T-helper 22 cell (primary cell): ENCODE measurements at places on chromosomes 3 and 15.

DNA sequence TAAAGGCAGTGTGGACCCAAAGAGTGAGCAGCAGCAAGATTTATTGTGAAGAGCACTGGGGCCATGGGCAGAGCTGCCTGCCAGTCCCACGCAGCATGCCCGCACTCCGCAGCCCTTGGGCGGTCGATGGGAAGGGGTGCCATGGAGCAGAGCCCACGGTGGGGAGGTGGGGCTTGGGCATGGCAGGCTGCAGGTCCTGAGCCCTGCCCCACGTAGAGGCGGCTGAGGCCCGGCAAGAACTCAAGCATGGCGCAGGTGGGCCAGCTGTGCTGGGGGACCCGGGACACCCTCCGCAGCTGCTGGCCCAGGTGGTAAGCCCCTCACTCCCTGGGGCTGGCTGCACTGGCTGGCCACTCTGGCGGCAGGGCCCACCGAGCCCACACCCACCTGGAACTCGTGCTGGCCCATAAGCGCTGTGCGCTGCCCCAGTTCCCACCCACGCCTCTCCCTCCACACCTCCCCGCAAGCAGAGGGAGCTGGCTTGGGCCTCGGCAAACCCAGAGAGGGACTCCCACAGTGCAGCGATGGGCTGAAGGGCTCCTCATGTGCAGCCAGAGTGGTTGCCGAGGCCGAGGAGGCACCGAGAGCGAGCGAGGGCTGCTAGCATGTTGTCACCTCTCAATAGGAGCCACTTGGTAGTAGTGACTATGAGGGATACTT is 1218.8 kb upstream of the EPHA6 start:
- no peak for DNase-seq

DNA sequence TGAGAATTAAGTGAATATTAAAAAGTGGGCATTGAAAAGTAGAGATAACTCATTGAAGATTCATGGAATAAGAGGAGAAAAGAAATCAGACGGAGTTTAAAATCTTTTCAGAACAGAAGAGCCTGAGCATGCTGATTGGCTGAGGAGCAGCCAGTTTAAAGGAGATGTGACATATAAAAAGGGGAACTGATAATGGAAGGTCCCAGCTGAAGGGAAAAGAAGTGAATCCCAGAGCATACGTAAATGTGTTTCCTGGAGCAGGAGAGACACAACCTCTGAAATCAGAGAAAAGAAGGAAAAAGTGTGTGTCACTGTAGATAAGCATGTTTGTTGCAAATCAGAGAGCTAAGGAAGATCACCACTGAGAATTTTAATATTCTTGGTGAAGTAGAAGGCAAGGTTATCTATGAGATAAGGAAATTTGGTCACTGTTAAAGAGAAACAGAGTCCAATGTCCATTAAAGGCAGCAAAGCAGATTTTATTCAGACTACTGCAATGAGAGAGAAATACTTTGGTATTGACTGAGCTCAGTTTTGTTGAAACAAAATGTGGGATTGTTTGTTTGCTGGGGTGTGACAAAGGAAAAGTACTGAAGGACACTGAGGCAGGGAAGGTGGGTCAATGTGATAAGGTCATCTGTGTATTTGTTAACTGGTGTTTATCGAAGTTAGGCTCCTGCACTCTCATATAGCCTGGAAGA is 84.6 kb upstream of the WDR72 start:
- no peak for DNase-seq

DNA sequence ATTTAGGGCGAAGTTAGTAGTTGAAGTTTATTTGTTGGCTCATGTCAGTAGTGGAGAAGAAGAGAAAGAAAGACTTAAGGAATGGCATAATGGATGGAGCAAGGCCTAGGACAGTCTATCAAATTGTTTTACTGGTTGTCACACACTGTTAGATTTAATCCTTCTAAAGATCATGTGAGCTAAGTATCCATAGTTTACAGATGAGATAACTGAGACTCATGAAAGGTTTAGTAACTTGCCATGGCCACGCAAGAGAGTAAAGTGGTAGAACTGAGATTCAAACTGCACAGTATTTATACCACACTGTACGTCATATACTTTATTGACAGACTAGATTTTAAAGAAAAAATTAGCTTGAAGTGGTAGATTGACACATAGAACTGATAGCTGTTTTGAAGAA is 11.4 kb downstream of the SPRED1 start:
- DNase-seq, result no peak

- DNase-seq, result no peak
These were observed 34.3 kb downstream of the PLD1 start for GRCh38 chr3:171775943-171776342.

- no peak for DNase-seq
These were observed 81.6 kb downstream of the PPCDC start for GRCh38 chr15:75104804-75105557.

- DNase-seq, result no peak
These were observed 105.7 kb downstream of the MBNL1 start for GRCh38 chr3:152374262-152374990.

- no peak for DNase-seq
These were observed 4.8 kb upstream of the MECOM start for GRCh38 chr3:169668072-169668956.

DNA sequence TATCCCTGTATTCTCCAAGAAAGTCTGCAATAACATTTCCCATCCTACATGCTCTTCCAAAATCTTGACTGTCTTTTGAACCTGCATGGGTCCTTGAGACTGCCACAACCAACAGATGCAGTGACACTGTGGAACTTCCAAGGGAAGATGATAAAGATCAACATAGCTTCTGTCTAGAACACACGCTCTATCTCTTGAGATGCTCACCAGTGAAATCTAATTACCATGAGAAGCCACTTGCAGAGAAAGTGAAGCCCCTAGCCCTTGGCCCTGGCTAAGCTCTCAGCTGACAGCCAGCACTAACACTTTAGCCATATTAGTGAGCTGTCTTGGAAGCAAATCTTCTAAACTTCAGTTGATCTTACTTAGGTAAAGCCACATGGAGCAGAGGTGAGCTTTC is 36.6 kb downstream of the EOMES start:
- DNase-seq, result no peak

DNA sequence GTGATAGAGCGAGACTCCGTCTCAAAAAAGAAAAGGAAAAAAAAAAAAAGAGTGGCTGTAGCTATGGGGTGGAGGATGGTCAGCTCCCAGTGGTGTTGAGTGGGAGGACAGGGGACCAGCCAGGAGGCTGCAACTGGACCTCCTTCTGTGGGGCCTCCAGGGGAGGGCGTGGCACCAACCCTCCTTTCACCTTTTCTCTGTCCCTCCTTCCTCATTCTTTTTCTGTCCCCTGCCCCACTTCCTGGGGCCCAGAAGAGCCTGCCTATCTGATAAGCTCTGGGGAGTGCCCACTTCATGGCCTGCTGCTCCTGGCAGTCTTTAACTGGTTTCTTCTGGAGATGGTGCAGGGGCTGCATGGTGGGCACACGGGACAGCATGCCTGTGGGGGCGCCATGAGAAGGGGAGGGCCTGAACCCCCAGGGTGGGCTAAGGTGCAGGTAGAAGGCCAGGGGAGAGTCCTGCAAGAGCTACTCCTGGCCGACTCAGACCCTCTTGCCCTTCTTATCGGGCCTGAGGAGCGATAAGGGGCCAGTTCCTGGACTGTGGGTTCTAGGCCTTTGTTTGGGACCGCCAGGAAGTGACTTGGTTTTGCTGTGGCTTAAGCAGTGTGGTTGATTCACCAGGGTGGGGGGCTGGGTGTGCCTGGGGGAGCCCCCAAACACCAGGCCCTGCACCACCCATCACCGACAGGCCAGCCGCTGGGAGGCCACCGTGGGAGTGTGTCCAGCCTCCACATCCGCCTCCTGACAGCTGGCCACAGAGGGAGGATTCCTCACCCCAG is 49.4 kb upstream of the FLNB start:
- no peak for DNase-seq

DNA sequence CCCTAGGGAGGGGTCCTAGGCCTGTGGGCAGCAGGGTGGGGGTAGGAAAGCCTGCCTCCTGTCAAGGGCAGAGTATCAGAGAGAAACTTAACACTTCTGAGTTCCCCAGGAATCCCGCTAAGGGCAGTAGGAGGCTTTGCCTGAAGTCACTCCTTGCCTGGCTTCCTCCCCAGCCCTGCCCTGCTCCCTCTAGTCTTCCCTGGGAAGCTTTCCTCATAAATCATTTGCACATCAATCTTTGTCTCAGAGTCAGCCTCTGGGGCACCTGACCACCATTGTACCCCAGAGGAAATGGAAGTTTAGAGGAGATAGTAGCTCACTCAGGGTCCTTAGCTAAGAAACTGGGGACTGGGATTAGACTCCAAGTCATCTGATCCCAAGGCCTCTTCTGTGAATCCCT is 129.4 kb upstream of the TLE3 start:
- no peak for DNase-seq

GRCh38 chr15:93179072-93179471 is 90.1 kb upstream of the RGMA start:
- DNase-seq, result no peak

GRCh38 chr3:14282706-14283075 is 104.1 kb downstream of the LSM3 start:
- DNase-seq, result no peak

DNA sequence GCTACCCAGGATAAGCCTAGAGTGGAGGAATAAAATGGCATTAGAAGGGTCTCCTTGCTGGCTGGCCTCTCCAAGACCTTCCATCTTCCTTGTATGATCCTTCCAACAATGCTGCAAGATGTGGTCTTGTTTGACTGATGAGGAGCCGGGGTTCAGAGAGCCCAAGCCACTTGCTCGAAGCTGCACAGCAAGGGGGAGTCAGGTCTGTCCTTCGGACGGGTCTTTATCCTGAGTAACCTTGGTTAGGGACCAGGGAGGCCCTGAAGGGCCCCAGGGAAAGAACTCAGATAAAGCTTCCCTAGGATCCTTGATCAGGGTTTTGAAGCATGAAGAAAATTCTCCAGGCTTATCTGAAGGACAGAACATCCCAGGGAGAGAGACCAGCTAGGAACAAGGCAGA is 7.0 kb upstream of the DNAJB8 start:
- no peak for DNase-seq

GRCh38 chr3:36524560-36524959 is 144.3 kb downstream of the STAC start:
- no peak for DNase-seq

GRCh38 chr3:117893001-117893400 is 1141.6 kb downstream of the IGSF11 start:
- DNase-seq, result no peak

DNA sequence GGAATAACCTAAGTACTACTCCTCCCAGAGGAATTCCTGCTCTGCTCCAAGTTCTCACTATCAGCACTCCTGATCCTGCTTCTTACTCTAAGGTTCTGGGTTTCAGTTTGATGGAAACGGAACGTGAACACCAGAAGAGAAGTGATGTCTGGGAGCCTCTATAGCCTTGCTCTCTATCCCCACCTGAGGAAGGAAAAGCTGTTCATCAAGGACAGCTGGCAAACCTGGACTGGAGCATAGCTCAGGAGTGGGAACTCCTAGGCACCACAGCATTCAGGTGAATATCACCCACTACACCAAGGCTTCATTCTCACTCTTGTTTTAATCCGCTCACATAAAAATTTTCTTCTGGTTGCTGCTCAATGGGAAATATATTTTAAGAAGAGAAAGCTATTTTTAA is 13.0 kb upstream of the CADPS start:
- DNase-seq, result no peak

GRCh38 chr3:11604139-11604892 is 39.4 kb downstream of the VGLL4 start:
- DNase-seq, result no peak

GRCh38 chr3:27072810-27073651 is 296.2 kb downstream of the NEK10 start:
- no peak for DNase-seq

DNA sequence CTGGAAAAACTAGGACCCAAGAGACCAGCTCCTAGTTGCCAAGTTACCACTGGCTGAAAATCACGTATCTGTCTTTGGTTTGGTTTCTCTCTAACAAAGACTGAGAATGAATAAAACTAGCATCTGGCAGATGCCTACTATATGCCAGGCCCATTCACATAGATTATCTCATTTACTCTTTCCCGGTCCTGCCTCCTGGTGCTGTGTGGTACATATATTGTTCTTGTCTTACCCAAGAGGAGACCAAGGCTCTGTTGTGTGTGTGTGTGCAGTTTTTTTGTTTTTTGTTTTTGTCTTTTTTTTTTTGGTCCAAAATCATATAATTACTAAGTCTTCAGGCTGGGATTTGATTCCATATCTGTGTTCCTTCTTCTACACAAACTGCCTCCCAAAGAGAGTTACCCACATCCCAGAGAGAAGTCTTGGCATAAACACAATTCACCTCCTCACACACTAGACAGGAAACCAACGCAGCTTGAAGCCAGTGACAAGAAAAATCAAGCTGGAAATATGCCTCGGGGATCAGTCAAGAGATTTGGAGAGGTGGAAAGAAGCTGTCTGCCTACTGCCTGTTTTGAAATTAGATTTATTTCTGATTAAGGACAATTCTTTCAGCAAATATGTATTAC is 891 bp downstream of the AHSG start:
- DNase-seq, result no peak
